Smooth muscle cell of the umbilical artery (primary cell): ENCODE measurements at places on chromosomes 7 and 10. TPM values are rescaled to one million over a fixed set of nuclear protein-coding genes. Genes with fewer than 3 reads are reported as not detected.

The ANXA11 gene
- total RNA-seq: 40.4 and 81.8 TPM in 2 replicates

The PDE6C gene
- not detected in 2 replicates for total RNA-seq

The SYT15 gene
- 0.05 and 0.59 TPM in 2 replicates for total RNA-seq

The RPEL1 gene
- 0.09 TPM in 1 of 2 replicates, not detected in the other for total RNA-seq

The ACTR3C gene
- 1.2 TPM in 2 replicates for total RNA-seq
